ENCODE measurements at places on chromosomes 12 and 14.

DNA sequence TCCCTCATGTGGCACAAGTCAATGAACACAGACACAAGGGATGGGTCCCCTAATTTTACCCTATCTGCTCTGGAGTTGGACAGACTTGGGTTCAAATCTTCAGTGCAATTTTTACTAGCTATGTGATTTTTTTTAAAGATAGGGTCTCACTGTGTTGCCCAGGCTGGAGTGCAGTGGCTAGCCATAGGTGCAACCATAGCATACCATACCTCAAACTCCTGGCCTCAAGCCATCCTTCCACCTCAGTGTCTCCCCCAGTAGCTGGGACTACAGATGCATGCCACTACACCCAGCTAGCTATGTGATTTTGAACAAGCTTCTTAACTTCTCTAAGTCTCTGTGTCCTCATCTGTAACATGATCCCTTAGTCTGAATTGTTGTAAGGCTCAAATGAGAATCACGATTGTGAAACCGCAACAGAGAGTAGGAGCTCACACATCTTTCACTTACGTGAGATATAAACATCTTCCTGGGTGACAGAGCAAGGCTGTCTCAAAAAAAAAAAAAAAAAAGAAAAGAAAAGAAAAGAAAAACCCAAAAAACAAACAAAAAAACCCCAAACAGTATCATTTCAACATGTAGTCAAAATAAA is 4.7 kb downstream of the CALCOCO1 start:
- DNase-seq: no peak

DNA sequence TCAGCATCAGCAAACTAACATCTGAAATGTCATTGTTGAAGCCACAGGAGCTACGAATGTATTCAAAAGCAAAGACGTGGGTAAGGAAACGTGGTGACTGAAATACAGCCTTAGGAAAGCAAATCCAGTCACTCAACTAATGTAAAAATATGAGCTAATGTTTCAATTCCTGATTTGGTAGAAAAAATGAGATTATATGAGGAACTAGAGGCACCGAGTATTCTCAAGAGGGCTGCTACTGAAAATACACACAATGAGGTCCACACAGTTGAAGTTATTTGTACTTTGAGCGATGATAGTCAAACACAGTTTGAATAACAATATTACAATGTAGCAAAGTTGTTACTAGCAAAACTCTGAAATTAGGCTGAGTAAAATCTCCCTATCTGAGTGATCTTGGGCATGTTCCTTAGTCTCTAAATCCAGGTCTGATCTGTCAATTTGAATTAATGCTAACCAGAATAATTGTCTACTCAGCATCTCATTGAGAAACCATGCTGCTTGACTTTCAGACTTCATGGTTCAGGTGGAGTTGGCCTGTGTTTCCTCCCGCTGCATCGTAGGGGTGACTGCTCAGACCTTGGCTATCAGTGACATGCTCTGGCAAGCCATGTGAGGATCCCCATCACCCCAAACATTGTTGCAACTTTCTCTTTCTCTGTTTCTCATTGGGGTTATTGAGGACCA is 467.1 kb upstream of the SOX5 start:
- no peak for DNase-seq

DNA sequence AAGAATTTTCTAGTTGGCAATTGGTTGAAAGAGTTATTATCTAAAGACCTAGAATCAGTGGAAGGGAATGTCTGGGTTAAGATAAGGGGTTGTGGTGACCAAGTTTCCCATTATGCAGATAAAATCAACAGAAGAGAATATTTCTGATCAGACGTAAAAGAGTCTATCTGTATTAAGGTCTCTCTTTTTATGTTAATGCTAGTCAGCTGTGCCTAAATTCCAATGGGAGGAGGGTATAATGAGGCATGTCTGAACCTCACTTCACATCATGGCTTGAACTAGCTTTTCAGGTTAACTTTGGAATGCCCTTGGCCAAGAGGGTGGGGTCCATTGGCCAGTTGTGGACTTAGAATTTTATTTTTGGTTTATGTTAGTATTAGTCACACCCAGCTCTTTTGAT is 34.3 kb upstream of the CHST11 start:
- DNase-seq: no peak

DNA sequence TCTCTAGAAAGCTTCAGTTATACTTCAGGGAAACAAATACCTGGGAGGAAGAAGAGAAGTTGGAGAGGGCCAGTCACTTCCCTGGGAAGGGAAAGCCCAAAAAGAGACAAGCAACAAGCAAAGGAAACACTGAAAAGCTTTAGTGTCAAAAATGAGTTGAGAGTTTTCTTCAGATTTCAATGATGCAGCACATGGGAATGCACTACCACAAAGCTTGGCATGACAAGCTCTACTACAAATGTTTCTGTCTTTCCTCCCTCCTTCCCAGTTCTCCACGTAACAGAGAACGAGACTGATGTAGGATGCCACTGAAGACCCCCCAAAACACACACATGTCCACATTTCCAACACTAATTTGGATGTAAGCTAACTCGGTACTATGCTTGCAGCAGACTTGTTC is 26.8 kb upstream of the ADAMTS20 start:
- DNase-seq: no peak

GRCh38 chr12:105433804-105434203 is 103.3 kb downstream of the C12orf75 start:
- DNase-seq: no peak

DNA sequence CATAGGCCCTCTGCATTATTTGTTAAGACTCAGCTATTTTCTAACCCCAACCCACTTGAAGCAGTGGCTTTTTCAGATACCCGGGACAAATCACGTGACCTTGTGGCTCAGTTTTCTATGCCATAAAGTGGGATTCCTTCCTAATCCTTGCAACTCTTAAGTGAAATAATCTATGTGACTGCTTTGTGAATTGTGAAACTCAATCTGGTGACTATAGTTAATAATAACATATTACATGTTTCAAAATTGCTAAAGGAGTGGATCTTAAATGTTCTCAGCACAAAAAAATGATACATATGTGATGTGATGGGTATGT is 17.3 kb downstream of the EML1 start:
- DNase-seq: no peak

DNA sequence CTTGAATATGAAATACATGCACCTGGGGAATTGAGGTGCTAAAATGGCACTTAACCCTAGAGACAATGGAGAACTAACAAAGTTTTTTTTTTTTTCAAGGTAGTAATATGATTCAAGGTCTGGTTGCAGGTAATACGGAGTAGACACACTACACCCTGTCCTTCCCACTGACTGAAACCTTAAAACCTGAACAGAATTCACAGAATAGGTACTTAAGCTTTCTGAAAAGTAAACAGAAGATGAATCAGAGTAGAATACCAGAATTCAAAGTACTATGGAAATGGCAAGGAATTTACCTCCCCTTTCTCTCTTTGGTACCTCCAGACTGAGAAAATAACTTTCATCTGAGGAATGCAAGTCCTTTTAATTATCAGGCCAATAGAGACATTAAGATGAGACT is 87.2 kb downstream of the PAPLN start:
- peak; percentile 6 for DNase-seq

GRCh38 chr12:82651489-82651888 is 35.2 kb upstream of the TMTC2 start:
- DNase-seq: no peak

GRCh38 chr12:62014330-62014729 is 245.9 kb upstream of the USP15 start:
- DNase-seq: no peak

DNA sequence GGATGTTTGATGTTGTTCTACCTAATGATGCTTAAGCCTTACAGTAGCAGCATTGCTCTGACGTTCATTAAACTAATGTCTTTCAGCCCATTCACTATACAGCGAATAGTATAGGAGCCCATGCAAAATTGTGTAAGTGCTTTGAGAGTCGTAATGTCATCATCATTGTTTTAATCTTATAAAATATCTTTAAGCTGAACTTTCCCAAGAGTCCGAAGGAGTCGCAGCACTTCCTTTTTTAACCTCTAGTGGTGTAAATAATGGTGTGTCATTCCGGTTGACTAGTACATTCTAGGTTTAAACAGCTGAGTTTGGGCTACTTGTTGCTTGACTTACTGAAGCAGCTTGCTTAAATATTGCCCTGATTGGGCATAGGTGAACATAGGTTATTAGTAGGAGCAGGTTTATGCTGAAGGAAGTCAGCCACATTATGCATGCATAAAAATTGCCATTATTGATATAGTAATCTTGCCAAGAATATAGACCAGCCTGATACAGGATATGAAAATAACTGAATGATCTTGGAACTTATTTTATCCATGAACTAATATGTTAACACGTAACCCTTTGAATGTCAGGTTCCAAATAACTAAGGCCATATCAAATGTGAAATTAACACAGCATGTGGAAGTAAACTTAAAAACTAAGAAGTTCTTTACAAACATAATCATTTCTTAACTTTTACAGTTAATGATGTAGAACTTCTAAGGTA is 2.6 kb downstream of the WNK1 start:
- DNase-seq: peak; percentile 70

DNA sequence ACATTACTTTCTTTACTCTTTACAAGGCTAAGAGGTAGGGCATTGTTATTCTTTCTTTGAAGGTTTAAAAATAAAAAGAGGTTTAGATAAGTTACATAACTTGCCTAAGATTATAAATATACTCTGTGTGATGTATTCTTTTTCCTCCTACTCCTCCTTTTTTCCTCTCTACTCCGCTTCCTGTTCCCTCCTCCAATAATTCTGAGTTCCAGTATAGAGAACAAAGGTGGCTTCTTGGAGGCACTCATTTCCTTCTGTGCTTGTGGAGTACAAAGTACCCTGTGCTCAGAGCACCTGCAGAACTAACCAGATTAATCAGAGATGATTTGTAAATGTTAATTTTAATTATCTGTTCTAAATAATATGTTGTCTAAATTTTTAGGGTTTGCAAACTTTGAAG is 11.3 kb downstream of the LRRC9 start:
- no peak for DNase-seq

DNA sequence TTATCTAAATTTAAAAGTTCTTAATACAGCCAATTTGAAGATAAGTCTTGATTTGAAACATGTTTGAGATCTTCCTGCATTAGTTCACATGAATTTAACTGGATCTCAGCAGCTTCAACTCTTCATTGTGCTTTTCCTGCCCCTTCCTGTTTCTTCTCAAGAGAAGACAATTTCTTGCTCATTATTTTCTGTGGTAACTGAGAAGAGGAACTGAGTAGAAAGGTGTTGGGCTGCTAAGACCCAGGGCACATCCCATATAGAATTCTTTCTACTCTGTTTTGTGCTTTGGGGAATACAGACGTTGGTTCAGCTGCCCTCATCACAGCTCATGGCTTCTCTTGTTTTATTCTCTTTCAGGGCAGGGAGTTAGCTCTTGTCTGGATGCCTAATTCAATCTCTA is 110.2 kb downstream of the SNAPC1 start:
- DNase-seq: no peak

GRCh38 chr12:77064896-77065360 is 441 bp downstream of the E2F7 start:
- DNase-seq: no peak

DNA sequence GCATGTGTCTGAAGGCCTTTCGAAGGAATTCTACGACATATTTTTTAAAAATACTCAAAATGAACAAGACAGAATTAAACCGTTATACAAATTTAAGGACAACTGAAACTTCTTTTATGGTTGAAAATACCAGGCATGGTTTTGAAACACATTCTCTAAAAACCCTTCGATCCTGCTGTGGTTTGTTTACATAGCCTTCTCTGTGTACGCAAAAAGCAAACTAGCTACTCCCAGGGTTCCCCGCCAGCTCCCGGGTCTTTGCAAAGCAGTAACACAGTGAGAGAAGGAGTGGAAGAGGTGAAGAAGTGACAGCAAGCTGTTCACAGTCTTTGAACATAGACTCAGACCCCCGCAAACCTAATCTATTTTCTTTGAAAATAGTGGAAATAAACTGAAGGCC is 2.2 kb upstream of the TC2N start:
- DNase-seq: peak; percentile 12

- DNase-seq: no peak
These were observed 83.3 kb upstream of the TSPAN11 start for GRCh38 chr12:30843211-30843610.

DNA sequence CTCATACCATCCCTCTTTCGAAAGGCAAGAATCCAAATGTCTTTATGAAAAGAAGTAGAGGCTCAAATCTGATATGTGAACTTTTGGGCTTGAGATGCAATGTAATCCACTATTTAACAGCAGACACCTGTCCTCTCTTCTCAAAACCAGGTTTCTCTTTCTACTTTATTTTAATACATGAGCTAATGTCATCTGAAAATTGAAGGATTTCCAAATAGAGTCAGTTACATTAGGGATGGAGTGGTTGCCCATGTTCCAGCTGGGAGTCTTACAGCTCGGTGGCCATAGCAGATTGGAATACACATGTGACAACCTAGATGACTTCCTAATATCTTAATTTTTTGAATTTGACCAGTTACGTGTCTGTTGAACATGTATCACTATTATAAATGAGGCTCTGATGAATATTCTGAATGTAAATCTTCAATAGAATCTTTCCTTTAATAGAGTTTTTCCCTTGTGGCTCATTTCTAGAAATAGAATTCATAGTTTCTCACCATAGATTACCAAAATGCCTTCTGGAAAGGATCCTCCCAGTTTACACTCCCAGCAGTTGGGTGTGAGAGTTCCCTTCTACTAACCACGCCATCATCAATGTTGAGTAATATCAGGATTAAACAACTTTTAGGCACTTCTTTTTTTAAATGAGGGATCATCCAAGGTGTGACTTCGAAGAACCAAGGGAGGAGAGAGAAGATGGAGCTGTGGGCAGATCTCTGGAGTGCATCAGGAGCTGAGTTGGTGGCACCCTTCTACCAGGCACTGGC is 49.2 kb downstream of the GPR135 start:
- no peak for DNase-seq

DNA sequence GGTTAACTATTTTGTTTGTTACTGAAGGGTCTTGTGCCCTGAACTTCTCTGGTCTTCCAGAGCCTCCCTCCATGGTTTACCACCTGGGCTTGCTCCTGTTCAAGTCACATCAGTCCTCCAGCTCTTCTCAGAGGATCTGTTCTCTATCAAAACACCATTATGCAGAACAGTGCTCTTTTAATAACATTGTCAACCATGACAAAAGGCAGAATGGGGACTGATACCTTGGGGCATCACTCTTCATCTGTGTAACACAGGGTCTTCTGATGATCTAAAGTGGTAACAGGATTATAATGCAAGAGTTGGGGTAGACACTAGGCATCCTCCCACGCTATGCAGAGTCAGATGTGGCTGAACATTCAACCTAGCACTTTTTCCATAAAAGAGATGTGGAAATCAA is 38.4 kb downstream of the ESR2 start:
- no peak for DNase-seq

- DNase-seq: no peak
These were observed 64.5 kb upstream of the VASH1 start for GRCh38 chr14:76696791-76697190.
